CD8-positive, alpha-beta memory T cell (primary cell): ENCODE measurements at places on chromosomes 3 and 15.

DNA sequence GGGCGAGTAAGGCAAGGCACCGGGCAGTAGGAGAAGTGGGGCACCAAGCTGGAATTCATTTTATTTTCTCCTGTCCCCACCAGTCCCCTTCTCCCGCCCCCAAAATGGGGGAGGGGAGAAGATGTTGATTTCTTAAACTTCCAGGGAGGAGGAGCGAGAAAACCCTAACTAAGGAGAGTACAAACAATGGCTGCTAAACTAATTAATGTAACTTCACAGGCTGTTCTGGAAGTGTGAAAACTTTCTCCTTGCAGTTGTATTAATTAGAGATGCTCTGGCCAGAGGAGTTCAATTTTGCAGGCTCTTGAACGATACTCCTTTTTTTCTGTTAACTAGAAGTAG is 11.5 kb downstream of the ZIC4 start:
- DNase-seq: no peak

GRCh38 chr3:1007866-1008265 is 85.0 kb upstream of the CNTN6 start:
- DNase-seq: no peak

- DNase-seq: no peak
Observed at GRCh38 chr3:52697632-52697965, 8.0 kb downstream of the GLT8D1 start.

DNA sequence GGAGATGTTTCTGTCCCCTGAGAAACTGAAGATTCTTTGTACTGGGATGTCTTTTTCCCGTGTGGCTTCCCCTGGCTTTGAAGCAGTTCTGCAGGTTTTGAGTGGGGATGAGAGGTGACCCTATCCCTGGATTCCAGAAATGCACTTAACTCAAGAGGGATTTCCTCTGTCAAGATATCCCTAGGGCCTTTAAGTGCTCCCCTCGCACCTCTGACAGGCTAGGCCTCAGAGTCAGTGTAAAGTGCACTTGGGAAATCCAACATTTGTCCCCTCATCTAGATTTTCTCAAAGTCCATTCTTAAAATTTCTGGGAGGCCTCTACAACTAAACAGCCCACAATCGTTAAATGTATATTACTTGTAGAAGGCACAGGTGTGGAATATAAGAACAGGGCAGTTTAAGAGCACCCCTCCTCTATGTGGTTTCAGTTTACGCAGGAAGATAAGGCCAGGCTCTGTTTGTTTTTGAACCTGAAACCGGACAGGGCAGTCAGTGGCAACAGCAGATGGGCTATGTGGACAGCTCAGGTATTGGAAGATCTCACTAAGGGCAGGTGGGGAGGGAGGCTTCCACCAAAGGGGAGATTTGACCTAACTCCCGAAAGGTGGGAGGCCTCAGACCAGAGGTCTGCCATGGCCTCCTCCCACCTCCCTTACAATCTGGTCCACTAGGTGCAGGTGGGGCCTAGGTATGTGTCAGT is 4.8 kb downstream of the C3orf52 start:
- DNase-seq: no peak

- DNase-seq: no peak
Observed at GRCh38 chr15:60009980-60010732, 6.0 kb downstream of the FOXB1 start.

GRCh38 chr15:70023769-70024491 is 73.8 kb downstream of the TLE3 start:
- peak; percentile 43 for DNase-seq

- no peak for DNase-seq
Observed at GRCh38 chr3:31404871-31405270, 127.9 kb upstream of the STT3B start.

- DNase-seq: no peak
Observed at GRCh38 chr3:119716998-119717397, 14.2 kb downstream of the CFAP91 start.

DNA sequence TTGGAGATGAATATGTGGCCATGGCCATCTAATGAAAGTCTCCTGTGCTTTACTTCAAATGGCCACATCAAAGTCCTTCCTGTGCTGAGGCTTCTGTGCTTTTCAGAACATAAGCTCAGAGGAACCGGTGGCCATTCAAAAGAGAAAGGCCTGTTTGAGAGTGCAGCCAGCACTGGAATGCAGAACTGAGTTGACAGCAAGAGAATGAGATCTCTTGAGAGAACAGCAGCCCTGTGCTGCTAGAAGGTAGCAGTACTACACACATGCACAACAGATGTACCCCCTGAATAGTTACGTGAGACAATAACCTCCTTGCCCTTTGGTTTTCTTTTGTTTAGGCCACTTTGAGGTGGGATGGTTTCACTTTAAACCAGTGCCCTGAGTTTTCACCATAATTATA is 292.5 kb downstream of the PTPRG start:
- DNase-seq: no peak

GRCh38 chr15:78242128-78242527 is 7.8 kb upstream of the ACSBG1 start:
- no peak for DNase-seq
